ENCODE measurements at places on chromosomes 1 and 21. TPM values are rescaled to one million over a fixed set of nuclear protein-coding genes. Genes with fewer than 3 reads are reported as not detected.
A peak's percentile ranks its signal among the peaks of the same experiment; 100 is the strongest.

DNA sequence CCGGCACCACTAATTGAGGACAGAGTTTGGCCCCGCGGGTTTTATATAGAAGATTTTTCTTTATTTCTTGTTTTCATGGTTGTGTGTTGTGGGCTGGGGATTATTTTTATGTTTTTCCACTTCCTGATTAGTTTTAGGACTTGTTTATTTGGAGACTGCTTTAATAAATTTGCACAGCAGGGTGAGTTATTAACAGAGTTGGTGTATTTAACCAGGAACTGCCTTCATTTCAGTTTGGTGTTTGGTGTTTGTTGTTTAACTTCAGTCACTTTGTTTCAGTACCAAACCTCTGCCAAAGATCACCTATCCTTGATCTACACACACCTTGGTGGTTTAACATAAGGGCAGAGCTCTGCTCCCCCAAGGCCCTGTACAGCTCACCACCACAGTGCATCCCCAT lies 103.5 kb upstream of the LMO4 start:
- H3K4me1 ChIP-seq: peaks cover 7% of the 10 kb centered on the region
- H3K4me3 ChIP-seq: no peak overlapping the region
- no peaks in the 10 kb centered on the region for H3K36me3 ChIP-seq
- DNase-seq: no peak
- H3K27ac ChIP-seq: no peak overlapping the region

GRCh38 chr1:21552715-21553114 lies 43.5 kb downstream of the ALPL start:
- no peak overlapping the region for H3K27ac ChIP-seq
- H3K27me3 ChIP-seq: peaks cover 35% of the 10 kb centered on the region
- no peaks in the 10 kb centered on the region for H3K36me3 ChIP-seq
- peaks cover 4% of the 10 kb centered on the region for H3K4me1 ChIP-seq
- no peak overlapping the region for H3K4me3 ChIP-seq
- no peak for DNase-seq

GRCh38 chr1:184906761-184907160 lies 67.5 kb downstream of the NIBAN1 start:
- peaks cover 34% of the 10 kb centered on the region for H3K36me3 ChIP-seq
- no peak for DNase-seq

GRCh38 chr1:232894436-232894835 lies 56.0 kb upstream of the NTPCR start:
- peaks cover 3% of the 10 kb centered on the region for H3K27me3 ChIP-seq
- peaks cover 2% of the 10 kb centered on the region for H3K36me3 ChIP-seq
- H3K27ac ChIP-seq: no peak overlapping the region
- DNase-seq: no peak
- H3K4me1 ChIP-seq: peaks cover 2% of the 10 kb centered on the region
- H3K4me3 ChIP-seq: no peak overlapping the region

DNA sequence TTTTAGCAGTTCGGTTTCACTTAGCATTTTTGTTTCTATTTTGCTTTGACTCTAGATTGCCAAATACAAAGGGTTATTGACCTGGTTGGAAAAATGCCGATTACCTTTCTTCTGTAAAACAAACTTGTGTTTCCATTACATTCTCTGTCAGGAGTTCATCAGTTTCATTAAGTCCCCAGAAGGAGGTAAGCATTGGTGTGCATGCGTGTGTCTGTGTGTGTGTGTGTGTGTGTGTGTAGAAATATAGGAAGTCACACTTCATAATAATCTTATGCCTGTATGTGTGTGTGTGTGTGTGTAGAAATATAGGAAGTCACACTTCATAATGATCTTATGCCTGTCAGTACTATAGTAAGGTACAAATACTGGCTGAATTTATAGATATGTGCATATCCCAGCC lies 10.0 kb downstream of the RGSL1 start:
- no peak for DNase-seq
- H3K4me1 ChIP-seq: no peaks in the 10 kb centered on the region
- no peak overlapping the region for H3K4me3 ChIP-seq
- no peak overlapping the region for H3K27ac ChIP-seq
- H3K27me3 ChIP-seq: peaks cover 42% of the 10 kb centered on the region
- no peaks in the 10 kb centered on the region for H3K36me3 ChIP-seq

- H3K36me3 ChIP-seq: peaks cover 2% of the 10 kb centered on the region
- DNase-seq: no peak
- H3K27me3 ChIP-seq: peaks cover 35% of the 10 kb centered on the region
- H3K4me1 ChIP-seq: peaks cover 21% of the 10 kb centered on the region
- H3K4me3 ChIP-seq: peak overlapping the region; percentile 45
Measured at GRCh38 chr1:184152434-184152898, 100.9 kb downstream of the TSEN15 start.

- DNase-seq: no peak
- H3K27me3 ChIP-seq: no peaks in the 10 kb centered on the region
- peak overlapping the region; percentile 98 for H3K27ac ChIP-seq
Measured at GRCh38 chr1:244971552-244972216, 107.3 kb upstream of the HNRNPU start.

GRCh38 chr21:33866826-33867225 lies 48.8 kb downstream of the ATP5PO start:
- no peak overlapping the region for H3K27ac ChIP-seq
- no peak for DNase-seq
- no peak overlapping the region for H3K4me3 ChIP-seq
- H3K27me3 ChIP-seq: peaks cover 17% of the 10 kb centered on the region

- H3K27me3 ChIP-seq: peaks cover 4% of the 10 kb centered on the region
- peaks cover 15% of the 10 kb centered on the region for H3K4me1 ChIP-seq
- no peak overlapping the region for H3K27ac ChIP-seq
- DNase-seq: no peak
- no peaks in the 10 kb centered on the region for H3K36me3 ChIP-seq
- no peak overlapping the region for H3K4me3 ChIP-seq
Measured at GRCh38 chr1:37453647-37454046, 20.7 kb upstream of the ZC3H12A start.

GRCh38 chr1:196623079-196623478 lies 14.8 kb upstream of the KCNT2 start:
- no peaks in the 10 kb centered on the region for H3K4me1 ChIP-seq
- no peak for DNase-seq
- no peak overlapping the region for H3K4me3 ChIP-seq
- H3K27me3 ChIP-seq: no peaks in the 10 kb centered on the region
- H3K36me3 ChIP-seq: no peaks in the 10 kb centered on the region
- H3K27ac ChIP-seq: no peak overlapping the region

DNA sequence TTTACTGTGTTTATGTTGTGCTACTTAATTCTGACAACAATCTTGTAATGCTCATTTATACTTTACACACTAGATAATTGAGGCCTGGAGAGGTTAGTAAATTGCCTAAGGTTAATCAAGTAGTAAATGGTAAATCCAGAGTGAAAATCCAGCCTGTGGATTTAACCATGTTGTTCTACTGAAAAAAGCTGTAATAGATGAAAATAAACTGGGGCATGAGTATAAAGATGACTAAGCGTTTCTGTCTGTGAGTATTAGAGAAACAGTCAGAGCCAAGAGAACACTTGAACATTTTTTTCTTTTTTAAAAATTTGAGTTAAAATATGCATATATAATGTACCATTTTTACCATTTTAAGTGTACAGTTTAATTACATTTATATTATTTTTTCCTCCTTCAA lies 47.9 kb upstream of the LEPR start:
- no peak overlapping the region for H3K27ac ChIP-seq
- DNase-seq: no peak
- peaks cover 7% of the 10 kb centered on the region for H3K4me1 ChIP-seq
- peaks cover 17% of the 10 kb centered on the region for H3K36me3 ChIP-seq
- no peaks in the 10 kb centered on the region for H3K27me3 ChIP-seq

TSPAN2 gene
- total RNA-seq: 2.3 TPM

CCDC24 gene
- 1.5 TPM for total RNA-seq

IL20 gene
- not detected for total RNA-seq

SPRR5 gene
- not detected for total RNA-seq

RAB29 gene
- total RNA-seq: 61.4 TPM

TAL1 gene
- not detected for total RNA-seq

RAB3B gene
- 0.05 TPM for total RNA-seq

CR1L gene
- total RNA-seq: not detected

SRGAP2B gene
- 51.7 TPM for total RNA-seq
